ENCODE measurements at places on chromosomes 16 and 17.

DNA sequence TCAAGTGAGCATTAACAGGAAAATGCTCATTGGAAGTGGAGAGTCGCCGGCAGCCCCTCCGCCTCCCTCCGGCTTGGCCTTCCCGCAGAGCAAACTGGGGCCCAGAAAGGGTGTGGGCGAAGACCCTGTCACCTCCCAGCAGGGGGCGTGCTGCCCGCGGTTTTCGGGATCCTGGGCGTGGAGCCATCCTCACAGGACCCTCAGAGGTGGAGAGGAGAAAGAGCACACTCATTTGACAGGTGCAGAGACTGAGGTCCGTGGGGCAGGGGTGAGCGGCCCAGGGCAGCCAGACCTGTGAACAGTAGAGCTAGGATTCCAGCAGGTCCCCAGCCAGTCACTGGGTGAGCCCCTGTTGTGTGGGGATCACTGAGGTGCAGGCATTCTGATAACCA is 1002.9 kb downstream of the KCNJ18 start:
- H3K4me3 ChIP-seq = no peak overlapping the region
- H3K27me3 ChIP-seq = no peaks in the 10 kb centered on the region
- no peak overlapping the region for H3K27ac ChIP-seq
- H3K36me3 ChIP-seq = no peaks in the 10 kb centered on the region
- DNase-seq = no peak
- no peaks in the 10 kb centered on the region for H3K4me1 ChIP-seq

GRCh38 chr16:660459-661183 is 7.3 kb upstream of the RHOT2 start:
- no peaks in the 10 kb centered on the region for H3K27me3 ChIP-seq
- peak; percentile 44 for DNase-seq
- no peaks in the 10 kb centered on the region for H3K36me3 ChIP-seq
- peak overlapping the region; percentile 3 for H3K27ac ChIP-seq
- no peak overlapping the region for H3K4me3 ChIP-seq
- no peaks in the 10 kb centered on the region for H3K4me1 ChIP-seq

DNA sequence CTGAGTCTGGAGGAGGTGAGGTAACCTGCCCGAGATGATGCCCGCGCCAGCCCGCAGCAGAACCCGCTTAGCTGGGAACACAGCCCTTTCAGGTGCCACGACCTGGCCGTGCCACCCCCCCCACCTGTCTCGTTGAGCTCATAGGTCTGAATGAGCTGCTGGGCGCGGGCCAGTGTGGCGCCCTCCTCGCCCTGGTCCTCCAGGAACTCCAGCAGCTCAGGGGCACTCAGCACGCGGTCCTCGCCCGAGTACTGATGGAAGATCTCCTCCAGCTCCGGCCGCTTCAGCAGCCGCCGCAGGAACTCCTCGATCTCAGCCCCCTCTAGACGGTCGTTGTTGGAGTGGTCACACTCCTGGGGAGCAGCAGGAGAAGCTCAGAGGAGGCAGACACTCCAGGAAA is 13.6 kb downstream of the PLCD3 start:
- no peak overlapping the region for H3K27ac ChIP-seq
- H3K4me3 ChIP-seq = no peak overlapping the region
- H3K4me1 ChIP-seq = no peaks in the 10 kb centered on the region
- H3K27me3 ChIP-seq = no peaks in the 10 kb centered on the region

GRCh38 chr16:87098976-87099720 is 218.0 kb downstream of the C16orf95 start:
- no peak overlapping the region for H3K4me3 ChIP-seq
- no peak for DNase-seq
- H3K4me1 ChIP-seq = no peaks in the 10 kb centered on the region
- H3K27me3 ChIP-seq = no peaks in the 10 kb centered on the region

DNA sequence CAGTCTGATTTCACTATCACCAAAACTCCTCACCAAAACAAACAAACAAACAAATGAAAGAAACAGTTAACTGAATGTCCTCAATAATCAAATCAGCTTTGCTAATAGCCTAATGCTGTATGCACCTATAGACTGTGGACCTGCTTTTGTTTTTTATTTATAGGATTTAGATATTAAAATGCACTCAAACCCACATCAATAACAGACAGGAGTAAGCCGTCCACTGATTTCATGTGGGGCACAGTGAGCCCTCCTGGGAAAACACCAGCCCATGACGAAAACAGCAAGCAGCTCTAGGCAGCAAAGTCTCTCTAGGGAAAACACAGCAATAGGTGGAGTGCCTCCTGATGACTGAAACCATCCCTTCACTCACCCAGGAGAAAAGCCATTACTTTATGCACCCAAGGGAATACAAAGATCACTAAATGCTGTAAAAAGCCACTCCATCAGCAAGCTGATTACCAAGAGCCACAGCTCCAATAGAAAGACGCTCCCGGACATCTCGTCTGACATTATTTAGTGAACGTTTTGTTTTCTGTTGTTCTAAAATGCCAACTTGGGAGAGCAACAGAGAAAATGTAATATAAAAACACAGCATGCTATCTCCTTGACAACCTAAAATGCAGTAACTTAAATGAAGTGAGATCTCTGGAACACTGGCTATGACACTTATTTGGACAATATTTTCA is 47.8 kb downstream of the ANKFY1 start:
- H3K4me3 ChIP-seq = no peak overlapping the region
- no peak for DNase-seq
- H3K36me3 ChIP-seq = no peaks in the 10 kb centered on the region
- H3K27me3 ChIP-seq = no peaks in the 10 kb centered on the region
- no peak overlapping the region for H3K27ac ChIP-seq

All from naive thymus-derived CD4-positive, alpha-beta T cell (primary cell).